ENCODE measurements at places on chromosomes 5 and 9.

GRCh38 chr9:37030611-37030939 is 3.5 kb downstream of the PAX5 start:
- DNase-seq: no peak

DNA sequence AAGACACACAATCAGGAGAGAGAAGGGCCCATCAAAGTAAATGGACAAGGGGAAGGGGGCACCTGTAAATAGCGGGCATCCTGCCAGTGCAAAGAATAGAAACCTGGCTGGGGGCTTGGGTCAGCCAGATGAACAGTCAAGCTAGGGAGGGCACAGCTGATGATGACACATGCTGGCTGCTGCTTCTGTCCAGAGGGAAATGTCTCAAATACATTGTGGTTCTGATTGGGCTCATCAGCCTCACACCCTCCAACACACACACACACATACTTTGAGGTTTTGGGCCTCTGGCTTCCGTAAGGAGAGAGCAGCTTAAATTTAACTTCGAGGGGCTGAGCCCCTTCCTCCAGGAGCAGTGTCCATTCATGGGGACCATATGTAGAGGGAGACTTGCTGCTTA is 27.6 kb upstream of the SPATA31E1 start:
- no peak for DNase-seq

DNA sequence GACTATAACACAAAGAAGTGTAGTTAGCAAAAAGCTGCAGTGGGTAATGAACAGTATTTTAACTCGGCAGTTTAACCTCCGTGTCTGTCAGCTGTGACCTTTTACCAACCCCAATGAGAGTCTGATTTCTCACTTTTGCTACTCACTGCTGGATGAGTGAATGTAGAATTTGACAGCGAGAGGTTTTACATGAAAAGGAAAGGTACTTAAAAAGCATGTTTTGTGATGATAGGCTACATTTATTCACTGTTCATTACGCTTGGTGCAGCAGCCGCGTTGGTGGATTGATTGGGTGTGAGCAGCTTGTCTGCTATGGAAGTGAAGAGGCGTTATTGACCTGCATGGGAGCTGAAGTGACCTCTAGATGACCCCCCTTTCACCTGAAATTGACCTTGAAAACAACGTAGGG is 867.7 kb downstream of the NR2F1-AS1 start:
- DNase-seq: no peak

- DNase-seq: no peak
These were observed 172.0 kb downstream of the CRB2 start for GRCh38 chr9:123527981-123528380.

DNA sequence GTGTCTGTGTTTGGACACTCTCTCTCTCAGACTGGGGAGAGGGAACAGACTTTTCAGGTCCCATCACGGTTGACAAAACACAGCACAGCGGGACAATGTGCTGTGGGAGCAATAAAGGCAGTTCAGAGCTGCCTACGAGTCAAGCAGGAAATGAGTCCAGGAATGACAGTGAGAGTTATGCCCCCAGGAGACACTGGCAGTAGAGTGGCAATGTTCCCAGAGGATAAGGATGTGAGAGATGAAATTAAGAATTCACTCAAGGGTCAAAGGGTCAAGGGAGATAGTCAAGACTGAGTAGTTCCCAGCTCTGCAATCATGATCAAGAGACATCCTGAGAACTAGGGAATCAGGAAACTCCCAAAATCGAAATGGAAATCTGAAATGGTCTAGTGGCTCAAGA is 156.1 kb downstream of the LURAP1L start:
- DNase-seq: no peak

GRCh38 chr9:123927625-123928532 is 2.0 kb downstream of the DENND1A start:
- DNase-seq: no peak

GRCh38 chr5:133431326-133431865 is 180.9 kb downstream of the FSTL4 start:
- no peak for DNase-seq

GRCh38 chr5:80240368-80240986 is 15.4 kb downstream of the SERINC5 start:
- DNase-seq: no peak

- DNase-seq: no peak
These were observed 806 bp downstream of the ZNF474 start for GRCh38 chr5:122130152-122130551.

GRCh38 chr5:177233206-177233605 is 70.3 kb downstream of the RAB24 start:
- DNase-seq: no peak

DNA sequence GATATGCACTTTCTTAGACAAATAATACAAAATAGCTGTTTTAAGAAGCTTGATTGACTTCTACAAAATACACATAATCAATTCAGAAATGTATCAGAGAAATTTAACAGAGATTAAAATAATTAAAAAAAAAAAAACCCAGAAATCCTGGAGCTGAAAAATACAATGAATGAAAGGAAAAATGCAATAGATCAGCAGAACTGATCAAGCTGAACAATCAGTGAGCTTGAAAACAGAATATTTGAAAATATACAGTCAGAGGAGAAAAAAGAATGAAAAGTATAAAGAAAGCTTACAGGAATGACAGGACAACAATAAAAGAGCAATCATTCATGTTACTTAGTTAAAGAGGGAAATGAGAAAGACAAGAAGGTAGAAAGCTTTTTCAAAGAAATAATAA is 41.7 kb upstream of the IL33 start:
- no peak for DNase-seq

- DNase-seq: no peak
These were observed 193.2 kb downstream of the GADD45G start for GRCh38 chr9:89797937-89798455.

DNA sequence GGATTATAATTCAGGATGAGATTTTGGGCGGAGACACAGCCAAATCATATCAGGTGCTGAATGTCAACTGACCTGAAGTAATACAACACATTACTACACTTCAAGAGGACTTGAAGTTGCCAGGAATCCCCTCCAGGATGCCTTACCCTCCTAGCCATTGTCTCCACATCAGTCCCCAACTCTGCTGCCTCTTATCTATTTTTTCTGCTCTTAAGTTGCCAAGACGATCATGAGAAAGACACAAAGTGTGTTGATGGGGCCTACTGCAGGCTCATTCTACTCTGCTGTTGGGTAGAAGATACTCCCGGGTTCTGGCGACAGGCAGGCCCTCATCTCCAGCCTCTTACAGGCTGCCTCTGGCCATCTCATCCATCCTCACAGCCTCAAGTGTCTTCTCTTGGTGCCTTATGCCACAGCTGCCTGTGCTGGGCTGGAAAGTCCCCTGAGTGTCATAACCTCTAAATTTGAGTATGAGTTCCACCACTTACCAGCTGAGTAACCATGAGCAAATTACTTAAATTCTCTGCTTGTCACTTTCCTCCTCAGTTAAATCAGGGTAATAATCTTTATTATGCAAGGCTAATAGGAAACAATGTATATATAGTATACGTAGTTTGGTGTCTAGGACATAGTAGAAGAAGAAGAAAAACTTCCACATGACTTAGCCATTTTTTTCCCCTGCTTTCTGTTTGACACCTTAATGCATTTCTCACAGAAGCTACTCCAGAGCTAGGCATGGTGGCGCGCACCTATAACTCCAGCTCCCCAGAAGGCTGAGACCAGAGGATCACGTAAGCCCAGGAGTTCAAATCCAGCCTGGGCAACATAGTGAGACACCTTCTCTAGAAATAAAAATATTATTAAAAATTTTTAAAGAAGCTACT is 73.0 kb upstream of the SNX2 start:
- DNase-seq: no peak

- no peak for DNase-seq
These were observed 221.4 kb downstream of the CFAP90 start for GRCh38 chr5:7629561-7629960.

All from stimulated activated CD4-positive, alpha-beta T cell treated with anti-CD3 and anti-CD28 coated beads, Interleukin-1b, Interleukin-23, amount 100 ng/mL, for 24 hours (primary cell).